DMS53 (cell line): ENCODE measurements at places on chromosomes 3 and 15.

DNA sequence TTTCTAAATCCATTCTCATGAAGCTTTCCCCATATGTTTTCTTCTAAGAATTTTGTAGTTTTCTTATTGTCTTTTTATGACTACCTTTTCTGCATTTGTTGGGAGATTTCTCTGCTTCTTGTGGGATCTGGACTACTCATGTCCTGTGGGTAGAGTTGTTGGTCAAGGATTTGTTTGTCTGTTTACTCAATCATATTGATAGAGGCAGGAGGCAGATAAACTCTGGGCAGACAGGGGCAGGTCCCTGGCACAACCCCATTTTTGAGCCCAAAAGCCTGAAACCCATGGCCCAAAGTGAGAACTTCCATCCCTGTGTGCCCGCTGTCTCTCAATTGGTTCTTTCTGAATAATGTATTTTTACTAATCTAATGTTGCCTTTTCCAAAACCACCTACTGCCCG, 12.3 kb downstream of the PGBD4 start:
- no peak for DNase-seq

- no peak for DNase-seq
These were observed 209.9 kb downstream of the ITPR1 start for GRCh38 chr3:4703054-4703480.

DNA sequence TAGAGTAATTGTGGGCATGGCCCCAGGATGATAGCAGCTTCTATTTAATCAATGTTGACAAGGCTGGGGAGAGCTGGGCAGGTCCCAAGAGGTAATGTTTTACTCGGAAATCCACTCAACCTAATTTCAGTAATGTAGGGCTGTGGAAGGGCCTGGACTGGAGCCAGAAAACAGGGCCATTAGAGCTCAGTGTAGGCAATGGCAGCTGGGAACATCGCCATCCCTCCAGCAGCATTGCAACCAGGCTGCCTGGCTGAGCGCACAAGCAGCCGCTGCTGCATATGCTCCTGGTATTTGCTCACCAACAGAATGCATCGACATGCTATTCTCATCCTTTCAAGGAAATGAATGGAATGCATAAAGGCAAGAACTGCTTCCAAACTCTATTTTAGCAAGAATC, 90.0 kb downstream of the GAP43 start:
- peak; percentile 32 for DNase-seq

GRCh38 chr3:41265011-41265545, 65.8 kb downstream of the CTNNB1 start:
- peak; percentile 37 for DNase-seq

DNA sequence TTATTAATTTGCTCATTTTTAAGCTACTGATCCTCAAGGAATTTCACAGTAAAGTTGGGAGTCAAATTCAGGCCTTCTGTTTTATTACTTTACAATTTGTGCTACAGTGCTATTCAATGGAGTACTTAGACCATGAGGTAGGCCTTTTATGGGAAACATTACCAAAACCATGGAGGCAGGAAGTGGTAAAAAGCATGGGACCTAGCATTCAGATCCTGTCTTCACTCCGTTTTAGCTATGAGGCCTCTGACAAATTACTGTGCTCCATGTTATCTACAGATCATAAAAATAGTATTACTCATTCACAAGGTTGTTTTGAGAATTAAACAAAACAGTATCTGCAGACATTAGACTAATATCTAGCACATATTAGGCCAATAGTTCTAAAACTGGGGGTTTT, 140.6 kb upstream of the SLITRK3 start:
- no peak for DNase-seq

DNA sequence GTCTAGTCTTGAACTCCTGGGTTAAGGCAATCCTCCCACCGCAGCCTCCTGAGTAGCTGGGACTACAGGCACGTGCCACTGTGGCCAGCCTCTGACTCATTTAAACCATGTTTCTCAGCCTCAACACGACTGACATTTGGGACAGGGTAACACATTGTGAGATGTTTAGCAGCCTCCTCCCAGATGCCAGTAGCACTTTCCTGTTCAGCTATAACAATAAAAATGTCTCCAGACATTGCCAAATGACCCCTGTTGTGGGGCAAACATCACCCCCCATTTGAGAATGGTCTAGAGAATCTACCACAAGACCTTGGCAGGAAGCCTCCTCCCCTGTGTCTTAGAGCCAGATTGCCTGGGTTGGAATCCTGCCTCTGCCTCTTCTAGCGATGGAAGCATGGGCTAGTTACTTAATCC, 8.4 kb downstream of the TMEM40 start:
- DNase-seq, result no peak

DNA sequence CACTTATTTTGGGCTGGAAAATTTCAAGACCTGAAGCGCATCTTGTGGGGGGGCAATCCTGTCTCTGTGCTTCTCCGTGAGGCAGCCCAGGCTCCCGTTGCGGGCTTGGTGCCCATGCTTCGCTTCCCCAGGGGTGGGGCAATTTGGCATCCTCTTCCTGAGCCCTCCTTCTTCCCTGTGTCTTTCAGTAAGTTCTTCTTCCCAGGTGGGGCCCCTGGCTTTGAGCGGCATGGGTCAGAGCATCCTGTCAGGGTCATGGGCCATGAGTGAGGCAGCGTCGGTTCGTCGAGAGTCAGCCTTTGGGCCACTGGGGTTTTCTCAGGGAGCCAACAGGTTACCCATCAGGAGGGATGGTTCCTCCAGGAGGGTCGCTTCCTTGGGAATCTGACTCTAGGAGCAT, 200.7 kb downstream of the UBE3A start:
- no peak for DNase-seq
